ENCODE measurements at places on chromosomes 7 and 10. TPM values are rescaled to one million over a fixed set of nuclear protein-coding genes. Genes with fewer than 3 reads are reported as not detected.

Gene ZNF716
- total RNA-seq, result not detected

Gene CALML5
- not detected for total RNA-seq

Gene KLF14
- not detected for total RNA-seq

Gene SEMA3C
- total RNA-seq, result 39.1 TPM

Gene ASAH2
- total RNA-seq, result 0.26 TPM

Gene RAB19
- not detected for total RNA-seq
